ENCODE measurements at places on chromosomes 2 and 18. TPM values are rescaled to one million over a fixed set of nuclear protein-coding genes. Genes with fewer than 3 reads are reported as not detected.

Gene IL18RAP
- total RNA-seq: not detected

Gene CYP27A1
- total RNA-seq: 21.8 TPM

Gene RGPD3
- 0.15 TPM for total RNA-seq

Gene RBM43
- total RNA-seq: 0.94 TPM

Gene TCF23
- not detected for total RNA-seq

Gene KCNIP3
- total RNA-seq: 0.71 TPM

Gene SEPTIN10
- 34.2 TPM for total RNA-seq

Gene ATP6V1B1
- not detected for total RNA-seq

Gene SERPINB11
- total RNA-seq: not detected

Gene RGPD4
- not detected for total RNA-seq

Gene LIMS2
- 5.3 TPM for total RNA-seq

Gene ADGRF3
- total RNA-seq: not detected

Gene SOWAHC
- total RNA-seq: 0.75 TPM

Gene MALL
- 2.1 TPM for total RNA-seq

Gene PLEKHH2
- 1.4 TPM for total RNA-seq

- no peak for DNase-seq
Observed at GRCh38 chr2:216563646-216564045, 65.0 kb downstream of the RPL37A start.

DNA sequence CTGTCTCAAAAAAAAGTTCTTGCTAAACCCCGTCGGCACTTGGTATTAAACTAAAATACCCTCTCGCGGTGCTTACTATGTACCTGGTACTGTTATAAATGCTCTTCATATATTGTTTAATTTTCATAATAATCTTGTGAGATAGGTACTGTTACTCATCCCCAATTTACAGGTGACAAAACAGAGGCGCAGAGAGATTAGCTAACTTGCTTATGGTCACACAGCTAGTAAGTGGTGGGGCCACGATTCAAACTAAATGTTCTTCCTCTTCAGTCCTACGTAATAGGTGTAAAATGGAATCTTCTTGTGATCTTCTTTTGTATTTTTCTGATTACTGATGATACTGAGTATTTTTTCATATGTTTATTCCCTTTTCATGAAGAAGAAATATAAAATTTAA, 51.3 kb downstream of the TET3 start:
- DNase-seq: no peak

DNA sequence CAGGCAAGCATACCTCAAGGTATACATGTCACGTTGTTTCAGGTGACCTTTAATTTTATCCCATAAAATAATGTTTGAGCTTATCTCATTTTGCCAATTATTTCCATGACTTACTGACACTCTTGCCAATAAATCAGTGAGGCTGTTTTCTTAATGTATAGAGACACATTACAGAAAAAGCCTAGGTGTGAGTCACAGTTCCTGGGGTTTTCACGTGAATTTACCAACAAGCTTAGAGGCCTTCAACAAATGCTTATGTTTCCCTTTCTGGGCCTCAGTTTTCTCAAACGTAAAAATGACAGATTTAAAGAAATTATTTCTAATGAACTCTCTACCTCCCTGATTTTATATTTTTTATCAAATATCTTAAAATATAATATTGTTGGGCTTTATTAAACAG, 517.5 kb upstream of the SPHKAP start:
- DNase-seq: no peak

DNA sequence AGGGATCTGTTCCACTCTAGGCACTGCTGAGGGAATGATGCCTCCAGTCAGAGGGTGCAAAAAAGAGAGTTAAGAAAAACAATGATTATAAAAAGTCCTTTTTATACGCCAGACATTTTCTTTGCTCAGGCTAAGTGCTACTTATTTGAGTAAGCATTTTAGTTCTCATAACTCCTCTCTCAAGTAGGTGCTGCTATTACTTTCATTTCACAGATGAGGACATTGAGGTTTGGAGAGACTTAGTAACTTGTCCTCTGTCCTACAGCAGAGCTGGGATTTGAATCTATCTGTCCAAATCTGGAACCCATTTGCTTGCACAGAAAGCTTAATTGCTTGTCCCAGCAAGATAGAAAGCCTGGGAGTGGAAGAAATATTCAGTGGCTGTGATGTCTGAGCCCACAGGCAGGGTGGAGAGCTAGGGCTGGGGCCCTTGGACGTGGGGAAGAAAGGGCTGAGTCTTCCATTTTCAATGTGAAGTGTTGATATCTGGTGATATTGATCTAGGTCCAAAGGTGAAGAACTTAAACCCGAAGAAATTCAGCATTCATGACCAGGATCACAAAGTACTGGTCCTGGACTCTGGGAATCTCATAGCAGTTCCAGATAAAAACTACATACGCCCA, 5.8 kb downstream of the IL37 start:
- no peak for DNase-seq

GRCh38 chr2:9478526-9478925, 4.2 kb downstream of the IAH1 start:
- DNase-seq: peak; percentile 32

GRCh38 chr2:159558479-159558878, 57.9 kb downstream of the BAZ2B start:
- no peak for DNase-seq

DNA sequence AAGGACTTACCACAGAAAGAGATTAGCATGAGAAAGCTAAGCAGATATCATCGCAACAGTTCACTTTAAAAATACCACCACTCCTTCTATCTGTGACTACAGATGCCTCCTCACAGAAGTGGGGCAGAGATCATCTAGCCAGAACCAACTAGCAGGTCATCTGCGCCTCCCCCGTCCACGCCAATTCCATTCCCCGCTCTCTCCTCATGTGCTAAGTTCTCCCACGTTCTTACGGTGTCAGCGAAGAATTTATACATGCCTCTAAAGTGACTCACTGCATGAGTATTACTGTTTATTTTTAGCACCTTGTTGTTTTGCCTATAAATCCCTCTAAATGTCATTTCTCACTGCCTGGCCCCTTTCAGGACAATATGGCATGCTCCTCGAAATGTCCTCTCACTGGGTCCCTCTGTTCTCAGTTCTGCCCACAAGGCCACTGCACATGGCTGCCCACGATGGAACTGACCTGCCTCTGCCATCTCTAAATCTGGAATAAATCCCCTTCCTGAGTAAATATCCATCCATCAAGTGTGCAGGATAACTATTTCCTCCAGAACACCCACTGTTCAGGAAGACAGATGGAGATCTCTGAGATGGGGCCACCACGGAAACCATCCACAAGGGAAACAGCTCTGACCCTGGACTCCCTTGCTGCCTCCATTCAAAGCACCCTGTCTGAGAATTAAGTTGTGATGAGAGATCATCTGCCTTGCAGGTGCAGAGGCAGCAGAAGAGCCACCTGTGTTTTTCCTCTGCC, 137.7 kb downstream of the IRS1 start:
- DNase-seq: peak; percentile 72

DNA sequence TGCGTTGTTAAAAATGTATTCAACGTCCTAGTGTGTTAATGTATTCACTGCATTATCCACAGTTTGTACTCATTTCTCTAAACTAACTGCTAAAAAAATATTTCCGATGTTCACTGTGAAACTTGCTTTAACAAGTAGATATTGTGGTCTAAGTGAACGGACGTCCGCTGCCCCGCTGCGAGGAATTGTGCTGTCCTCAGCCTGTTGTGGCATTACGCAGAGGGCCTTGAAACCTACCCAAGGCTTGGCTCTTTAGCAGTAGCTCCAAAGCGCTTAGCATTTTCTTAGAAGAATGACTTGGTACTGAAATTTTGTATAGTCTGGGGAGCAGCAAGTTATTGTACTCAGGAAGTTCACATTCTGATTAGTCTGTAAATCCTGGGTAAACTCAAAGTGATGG, 136.5 kb upstream of the SP5 start:
- DNase-seq: no peak

DNA sequence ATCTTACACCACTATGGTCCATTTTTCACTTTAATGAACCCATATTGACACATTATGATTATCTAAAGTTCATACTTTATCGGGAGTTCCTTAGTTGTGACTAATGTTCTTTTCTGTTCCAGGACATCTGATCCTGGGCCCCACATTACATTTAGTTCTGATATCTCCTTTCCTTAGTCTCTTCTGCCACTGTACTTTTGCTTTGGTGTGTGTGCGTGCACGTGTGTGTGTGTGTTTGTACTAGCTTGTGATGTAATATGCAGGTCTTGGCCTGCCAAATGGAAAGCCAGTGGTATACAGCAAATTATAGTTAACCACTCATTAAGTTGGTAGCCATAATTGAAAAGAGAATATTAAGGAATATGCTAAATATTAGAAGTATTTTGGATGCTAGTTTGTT, 88.0 kb downstream of the CDC42EP3 start:
- DNase-seq: no peak

- no peak for DNase-seq
Observed at GRCh38 chr2:207228402-207228801, 62.7 kb upstream of the KLF7 start.

DNA sequence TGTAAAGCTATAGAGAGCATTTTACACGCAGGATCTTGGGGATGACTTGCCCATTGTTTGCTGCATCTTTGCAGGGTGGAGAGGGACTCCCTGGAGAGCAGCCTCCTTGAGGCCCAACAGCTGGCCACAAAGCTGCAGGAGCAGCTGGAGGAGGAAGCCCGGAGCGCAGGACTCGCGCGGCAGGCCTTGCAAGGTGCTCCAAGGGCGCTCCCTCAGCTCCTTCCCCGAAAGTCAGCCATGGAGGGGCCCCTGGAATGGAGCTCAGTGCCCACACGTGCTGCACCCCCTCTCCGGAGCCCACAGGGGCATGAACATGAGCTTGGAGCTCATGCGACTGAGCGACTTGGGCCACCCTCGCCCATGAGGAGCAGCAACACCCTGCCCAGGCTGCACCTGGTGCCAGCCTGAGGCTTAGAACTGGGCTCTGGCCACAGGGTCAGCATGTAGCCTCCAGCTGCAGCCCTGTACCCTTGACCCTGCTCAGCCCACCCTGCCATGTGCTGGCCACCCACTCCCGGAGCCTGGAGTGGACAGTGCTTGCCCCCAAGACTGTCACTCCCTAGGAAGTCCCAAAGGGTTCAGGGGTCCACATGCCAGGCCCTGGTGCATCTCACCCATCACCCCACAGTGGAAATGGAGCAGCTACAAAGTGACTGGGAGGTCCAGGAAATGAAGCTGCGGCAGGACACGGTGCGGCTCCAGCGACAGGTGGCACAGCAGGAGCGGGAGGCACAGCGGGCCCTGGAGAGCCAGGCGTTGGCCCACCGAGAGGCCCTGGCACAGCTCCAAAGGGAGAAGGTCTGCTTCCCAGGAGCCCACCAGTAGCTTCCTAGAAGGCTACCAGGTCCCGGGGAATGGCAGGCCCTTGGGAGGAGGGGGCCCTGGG, 43.0 kb downstream of the CROCC2 start:
- no peak for DNase-seq

DNA sequence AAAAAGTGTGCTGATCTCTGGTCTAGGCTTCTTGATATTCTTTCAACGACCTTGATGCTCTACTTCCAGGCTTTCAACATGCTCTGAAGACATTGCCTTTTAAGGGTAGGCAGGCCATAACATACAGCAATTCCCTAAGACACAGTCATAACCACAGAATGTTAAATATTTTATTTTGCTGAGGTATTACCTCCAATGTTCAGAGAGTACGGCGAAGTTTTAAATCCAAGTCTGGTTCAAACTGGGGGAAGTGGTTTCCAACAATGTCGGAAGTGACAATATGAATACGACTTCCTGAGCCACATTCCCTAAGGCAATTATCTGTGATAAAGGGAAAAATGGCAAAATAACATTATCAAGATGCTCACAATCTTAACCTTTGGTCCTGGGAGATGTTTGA, 1077.9 kb upstream of the PIK3C3 start:
- no peak for DNase-seq

GRCh38 chr2:73112026-73112912, 479 bp downstream of the RAB11FIP5 start:
- DNase-seq: no peak

DNA sequence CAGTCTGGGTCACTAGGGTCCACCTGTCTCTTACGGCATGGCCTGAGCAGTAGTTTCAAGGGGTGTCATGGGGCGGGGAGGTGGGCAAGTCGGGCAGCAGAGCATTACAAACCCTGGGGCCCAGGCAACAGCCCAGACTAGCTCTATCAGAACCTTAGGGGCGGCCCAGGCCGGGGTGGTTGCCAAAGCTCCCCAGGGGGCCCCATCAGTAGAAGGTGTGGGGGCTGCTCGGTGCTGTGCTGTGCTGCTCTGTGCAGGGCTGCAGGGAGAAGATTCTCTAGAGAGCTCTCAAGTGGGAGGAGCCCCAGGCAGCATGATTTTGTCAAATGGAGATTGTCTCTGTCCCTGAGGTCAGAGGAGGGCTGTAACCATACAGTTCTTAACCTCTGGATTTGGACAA, 36.4 kb upstream of the SLC14A1 start:
- no peak for DNase-seq

DNA sequence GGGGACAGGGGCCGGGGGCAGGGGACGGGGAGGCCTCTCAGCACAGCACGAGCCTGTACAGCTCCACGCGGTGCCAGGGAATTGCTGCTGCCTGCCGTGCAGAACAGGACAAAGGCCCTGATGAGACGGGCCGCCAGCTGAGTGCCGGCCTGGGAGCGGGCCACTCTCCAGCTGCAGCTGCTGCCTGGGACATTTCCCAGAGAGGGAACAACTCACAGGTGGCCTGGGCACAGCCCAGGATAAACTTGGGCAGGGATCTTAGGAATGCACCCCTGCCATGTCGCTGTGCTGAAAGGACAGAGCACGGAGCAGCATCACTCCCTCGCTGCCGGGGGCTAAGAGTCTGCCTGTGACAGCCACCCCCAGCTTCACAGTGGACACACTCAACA, 38.8 kb downstream of the CENPO start:
- DNase-seq: peak; percentile 45

GRCh38 chr2:195498839-195499490, 158.1 kb upstream of the SLC39A10 start:
- DNase-seq: no peak

DNA sequence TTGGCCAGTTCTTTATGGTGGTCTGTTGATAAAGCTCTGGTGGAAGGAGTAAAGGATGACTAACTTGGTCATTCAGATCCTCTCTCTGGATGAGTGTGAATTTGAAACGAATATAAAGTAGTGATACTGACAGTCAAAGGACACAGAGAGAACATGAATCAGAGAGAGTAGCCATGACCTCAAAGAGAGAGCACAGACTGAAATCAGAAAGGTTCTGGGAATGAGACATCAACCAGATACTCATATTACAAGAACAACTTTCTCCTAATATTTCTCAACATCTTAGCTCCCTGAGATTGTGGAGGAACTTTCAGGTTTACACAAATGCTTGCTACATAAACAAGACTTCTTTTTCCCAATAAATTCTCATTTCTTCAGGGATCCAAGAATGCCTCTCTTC, 849.1 kb upstream of the CHAC2 start:
- DNase-seq: no peak

GRCh38 chr18:56307354-56308170, 330.8 kb downstream of the TXNL1 start:
- no peak for DNase-seq

DNA sequence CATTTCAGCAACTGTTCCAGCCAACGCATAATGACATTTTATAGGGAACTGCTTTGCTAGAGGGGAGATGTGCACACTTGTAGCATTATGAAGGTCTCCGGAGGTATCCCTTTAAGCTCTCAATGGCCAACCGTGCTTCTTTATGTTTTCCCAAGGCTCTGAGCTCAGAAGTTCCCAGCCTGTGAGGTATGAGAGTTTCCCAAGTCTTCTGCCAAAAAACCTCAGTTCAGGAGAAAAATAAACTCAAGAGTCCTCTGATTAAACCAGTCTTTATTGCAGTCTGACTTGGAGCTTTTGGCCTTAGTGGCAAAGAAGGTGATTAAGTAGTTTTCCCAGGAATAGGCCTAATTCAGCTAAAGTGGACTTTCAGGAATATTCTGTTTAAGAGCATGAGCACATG, 35.4 kb upstream of the ZNF532 start:
- no peak for DNase-seq
